Activated CD4-positive, alpha-beta T cell treated with anti-CD3 and anti-CD28 coated beads, Interleukin-2, amount 50 U/mL, for 16 hours (primary cell): ENCODE measurements at places on chromosomes 7 and 10.

GRCh38 chr7:135808206-135808605 is 59.6 kb upstream of the FAM180A start:
- no peak for DNase-seq

DNA sequence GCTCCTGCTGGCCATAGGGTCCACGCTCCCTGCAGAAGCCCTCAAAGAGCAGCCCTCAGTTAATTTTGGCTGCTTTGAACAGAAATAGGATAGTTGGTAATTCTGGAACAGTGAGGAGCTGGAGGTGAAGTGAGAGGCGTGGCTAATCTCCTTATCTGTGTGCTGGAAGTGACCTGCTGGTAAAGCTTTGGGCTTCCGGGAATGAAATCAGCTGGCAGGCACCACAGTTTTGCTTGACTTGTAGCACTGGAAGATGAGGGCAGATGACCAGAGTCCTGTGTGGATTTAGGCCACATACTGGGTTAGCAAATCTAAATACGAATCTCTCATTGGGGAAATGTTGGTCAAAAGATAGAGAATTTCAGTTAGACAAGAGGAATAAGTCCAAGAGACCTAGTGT is 10.2 kb downstream of the ATP6V0E2 start:
- DNase-seq, result no peak

DNA sequence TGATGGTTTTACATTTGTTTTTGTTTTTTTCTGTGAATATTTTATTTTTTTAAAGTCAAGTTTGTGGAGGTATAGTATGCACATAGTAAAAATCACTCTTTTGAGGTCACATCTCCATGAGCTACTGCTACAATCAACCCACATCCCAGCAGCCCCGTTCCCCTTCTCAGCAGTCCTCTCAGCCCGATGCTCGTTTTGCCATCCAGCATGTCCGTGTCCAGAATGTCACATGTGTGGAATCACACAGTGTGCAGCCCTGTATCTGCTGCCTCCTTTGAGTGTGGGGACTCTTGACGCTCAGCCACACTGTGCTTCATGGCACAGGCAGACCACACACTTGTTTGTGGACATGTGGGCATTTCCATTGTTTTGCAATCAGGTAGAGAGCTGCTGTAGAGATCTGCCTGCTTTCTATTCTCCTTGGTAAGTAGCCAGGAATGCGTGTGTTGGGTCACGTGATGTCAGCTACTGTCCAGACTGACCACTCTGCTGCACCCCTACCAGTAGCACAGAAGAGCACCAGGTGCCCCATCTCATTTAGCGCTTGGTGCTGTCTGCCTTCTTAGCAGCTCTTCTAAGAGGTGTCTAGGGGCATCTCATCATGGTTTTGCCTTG is 71.6 kb upstream of the CAMK2B start:
- no peak for DNase-seq

GRCh38 chr10:123517426-123517825 is 148.7 kb upstream of the GPR26 start:
- DNase-seq, result no peak

GRCh38 chr10:90857635-90858460 is at the start of gene HTR7:
HTR7 (minus strand) TSS chr10:90858039; CDS start chr10:90857671, 368 bp downstream.
- DNase-seq, result peak; percentile 46

GRCh38 chr7:113831556-113831955 is 87.3 kb downstream of the PPP1R3A start:
- no peak for DNase-seq

GRCh38 chr7:130441408-130441869 is 623 bp upstream of the CEP41 start:
- DNase-seq, result no peak

DNA sequence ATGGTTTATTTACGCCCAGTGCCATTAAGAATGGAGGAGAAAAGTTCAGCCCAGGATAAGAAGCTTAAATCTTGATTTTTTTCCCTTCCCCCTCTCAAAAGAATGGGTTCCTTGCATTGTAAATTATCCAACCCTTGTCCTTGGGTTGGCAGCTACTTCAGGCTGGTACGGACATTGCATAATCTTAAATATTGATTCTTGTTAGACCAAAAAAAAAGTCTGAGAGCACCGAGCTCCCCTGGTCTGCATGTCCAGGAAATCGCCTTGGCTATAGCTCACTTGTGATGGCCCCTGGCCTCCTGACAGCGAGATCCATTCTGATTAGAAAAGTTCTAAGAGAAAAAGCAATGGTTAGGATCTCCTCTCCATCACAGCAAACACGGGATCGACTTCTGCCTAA is 151.7 kb downstream of the EBF3 start:
- no peak for DNase-seq

DNA sequence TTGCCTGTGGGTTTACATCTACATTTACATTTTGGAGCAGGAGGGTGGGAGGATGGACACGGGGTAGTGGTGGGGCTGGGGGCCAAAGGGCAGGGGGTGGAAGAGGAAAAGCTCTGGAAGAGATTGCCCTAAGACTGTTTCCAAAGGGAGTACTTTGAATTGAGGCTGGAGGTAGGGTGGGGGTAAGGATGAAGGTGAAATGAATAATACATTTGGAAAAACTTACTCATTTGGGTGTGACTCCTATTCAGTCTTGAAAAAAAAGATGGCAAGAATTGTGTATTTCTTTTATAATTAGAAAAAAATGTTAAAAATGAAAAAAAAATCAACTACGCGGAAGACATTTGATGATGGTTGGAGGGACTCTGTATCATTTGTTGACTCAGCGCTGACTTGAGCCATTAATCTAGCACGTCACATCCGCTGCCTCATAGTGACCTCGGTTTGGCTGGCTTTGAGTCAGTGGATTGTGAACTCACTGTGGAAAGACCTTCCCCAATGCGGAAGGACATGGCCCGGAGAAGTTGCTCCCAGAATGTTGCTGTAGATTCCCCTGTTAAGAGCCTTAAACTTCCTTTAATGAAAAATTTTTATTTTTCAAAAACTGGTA is 2.8 kb downstream of the FAM180A start:
- DNase-seq, result no peak

DNA sequence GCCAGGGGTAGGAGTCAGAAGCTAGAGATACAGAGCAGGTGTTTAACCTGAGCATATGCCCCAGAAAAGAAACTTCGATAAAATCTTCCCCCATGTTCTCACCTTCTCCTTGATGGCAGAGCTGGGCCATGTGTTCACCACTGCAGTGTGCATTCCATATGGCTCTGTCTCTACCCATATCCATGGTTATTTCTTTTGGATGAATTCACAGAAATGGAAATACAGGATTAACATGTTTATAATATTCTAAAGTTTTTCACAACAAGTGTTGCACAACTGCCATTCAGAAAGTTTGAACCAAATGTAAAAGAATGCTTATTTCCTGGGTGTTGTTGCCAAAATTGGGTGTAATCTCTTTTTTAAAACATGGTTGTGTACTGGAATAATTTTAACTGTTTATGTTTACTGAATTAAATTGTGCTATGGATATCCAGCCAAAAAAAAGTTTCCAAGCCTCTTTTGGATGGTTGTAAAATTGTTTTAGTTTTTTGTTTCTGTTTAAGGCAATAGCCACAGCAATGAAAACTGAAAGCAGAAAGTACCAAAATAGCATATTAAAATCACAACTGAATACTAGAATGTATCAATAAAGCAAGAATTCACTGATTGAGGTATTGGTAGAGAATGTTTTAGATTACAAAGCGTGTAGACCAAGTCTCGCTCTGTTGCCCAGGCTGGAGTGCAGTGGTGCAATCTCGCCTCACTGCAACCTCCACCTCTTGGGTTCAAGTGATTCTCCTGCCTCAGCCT is 19.9 kb upstream of the CCNY start:
- DNase-seq, result no peak

DNA sequence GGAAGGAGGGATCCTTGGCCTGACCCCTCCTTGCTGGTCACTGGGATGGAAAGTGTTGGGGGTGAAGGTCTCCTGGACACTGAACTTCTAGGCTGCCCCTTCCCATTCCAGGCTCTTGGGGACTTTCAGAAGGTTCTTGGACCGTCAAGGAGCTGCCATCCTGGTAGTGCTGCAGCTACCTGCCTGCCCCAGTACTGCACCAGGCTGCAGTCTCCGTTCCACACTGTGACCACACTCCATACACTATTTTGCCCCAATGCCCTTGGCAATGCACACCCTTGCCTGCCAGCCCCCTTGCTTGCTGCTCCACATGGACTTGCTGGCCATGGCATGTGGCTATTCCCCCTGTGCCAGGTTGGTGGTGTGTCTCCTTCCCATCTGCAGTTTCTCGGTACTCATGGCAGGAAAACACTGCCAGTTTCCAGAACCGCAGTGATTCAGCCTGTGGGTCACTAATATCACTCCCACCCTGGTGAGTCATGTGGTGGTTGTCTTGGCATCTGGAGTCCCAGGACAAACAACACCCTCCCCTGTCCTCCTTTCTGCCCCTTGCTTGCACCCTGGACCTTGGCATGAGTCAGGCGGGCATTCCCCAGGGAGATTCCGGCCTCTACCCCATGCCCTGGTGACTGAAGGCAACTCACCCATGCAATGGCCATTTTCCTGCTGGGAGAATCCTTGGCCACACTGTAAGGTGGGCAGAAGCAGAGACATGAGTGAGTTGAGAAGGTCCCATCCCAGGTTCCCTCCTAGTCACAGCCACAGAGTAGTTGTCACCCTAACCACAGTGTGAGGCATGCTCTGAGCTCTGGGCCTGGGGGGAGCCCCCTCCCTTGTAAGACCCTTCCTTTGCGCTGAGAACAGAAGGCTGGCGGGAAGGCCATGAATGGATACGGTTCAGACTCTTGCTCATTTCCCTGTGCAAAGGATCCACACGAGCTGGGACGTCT is 32.8 kb downstream of the GOLGA7B start:
- no peak for DNase-seq

GRCh38 chr10:101055411-101055810 is 6.4 kb upstream of the KAZALD1 start:
- DNase-seq, result no peak

- no peak for DNase-seq
Observed at GRCh38 chr10:72061491-72061890, 26.9 kb downstream of the SPOCK2 start.

DNA sequence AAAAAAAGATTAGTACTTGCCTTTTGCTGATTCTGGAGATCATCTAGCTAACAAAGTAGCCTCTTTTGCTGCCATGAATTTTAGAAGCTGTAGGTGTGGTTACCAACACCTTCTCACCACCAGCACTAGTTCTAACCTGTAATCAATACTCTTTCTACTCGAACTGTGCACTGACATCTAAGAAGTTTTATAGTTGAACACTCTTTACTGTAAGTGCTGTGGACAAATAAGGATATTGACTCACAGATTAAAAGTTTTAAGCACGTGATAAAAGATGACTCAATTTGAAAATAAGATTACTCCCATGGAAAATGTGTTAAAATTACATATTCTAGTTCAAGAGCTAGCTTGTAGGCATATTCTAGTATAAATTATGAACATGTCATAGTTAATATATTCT is 89.9 kb downstream of the REEP3 start:
- peak; percentile 44 for DNase-seq

- DNase-seq, result peak; percentile 39
Observed at GRCh38 chr10:3980660-3981059, 195.7 kb upstream of the KLF6 start.

DNA sequence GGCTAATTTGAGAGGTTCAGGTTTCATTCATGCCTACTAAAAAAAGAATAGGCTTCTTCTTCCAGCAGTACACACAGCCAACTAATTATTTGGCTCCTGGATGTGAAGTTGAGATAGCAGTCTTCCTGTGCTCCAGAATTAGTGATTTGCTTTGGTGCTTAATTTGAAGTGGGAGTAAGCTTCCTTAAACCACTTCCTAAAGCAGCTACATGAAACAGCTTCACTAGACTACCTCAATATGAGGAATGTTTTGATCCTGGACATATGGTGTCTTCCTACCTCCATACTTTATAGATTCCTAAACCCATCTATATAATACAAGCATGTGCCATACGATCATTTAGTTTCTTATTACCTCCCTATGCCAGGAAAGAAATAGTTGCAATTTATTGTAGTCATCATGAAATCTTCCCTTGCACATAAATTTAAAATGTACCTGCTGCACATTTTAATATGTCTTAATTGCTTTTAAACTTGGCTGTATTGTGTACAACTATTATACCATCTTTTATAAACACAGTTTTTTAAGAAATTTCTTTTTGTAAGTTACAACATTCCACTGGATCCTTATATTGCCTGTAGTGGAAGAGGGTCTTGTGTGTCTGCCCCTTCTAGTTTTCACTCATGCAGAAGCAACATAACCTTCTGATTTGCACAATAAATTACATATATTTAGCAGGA is 8.6 kb downstream of the VIM start:
- no peak for DNase-seq

- DNase-seq, result no peak
Observed at GRCh38 chr7:150335108-150335773, 6.2 kb downstream of the RARRES2 start.

GRCh38 chr10:118542745-118543144 is 52.7 kb downstream of the PRLHR start:
- no peak for DNase-seq

DNA sequence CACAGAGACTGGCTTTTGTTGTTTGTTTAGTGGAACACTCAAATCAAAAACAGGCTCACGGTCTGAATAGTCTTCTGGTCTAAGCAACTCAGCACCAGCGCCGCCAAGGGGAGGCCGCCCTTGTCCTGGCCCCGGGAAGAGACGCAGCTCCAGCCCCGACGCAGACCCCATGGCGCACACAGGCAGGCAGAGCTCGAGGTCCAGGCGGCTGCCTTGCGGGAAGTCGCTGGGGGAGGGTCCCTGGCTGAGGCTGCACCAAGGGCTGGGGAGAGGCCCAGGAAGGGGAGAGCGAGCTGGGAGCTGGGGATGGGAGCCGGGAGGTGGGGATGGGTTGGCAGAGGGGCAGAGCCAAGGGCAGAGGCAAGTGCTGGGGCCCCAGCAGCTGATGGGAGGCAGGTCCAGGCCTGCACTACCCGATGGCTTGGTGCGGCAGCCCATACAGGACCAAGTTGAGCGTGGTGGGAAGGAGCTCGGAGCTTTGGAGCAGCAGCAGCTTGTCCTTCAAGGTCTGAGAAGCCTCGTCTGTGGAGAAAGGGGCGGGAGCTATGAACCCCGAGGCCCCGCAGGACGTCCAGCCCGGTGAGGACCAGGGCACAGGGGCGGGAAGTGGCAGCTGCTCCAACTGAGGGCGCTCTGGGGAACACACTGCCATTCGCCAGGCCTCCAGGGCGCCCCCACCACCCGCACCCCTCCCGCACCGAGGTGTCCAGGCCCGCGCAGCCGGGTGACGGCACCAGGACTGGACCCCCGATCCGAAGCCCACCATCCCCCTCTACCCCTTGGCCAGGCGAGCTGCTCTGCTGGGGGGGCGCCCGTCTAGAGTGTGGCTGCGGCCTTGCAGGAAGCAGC is 22.7 kb upstream of the NKX6-2 start:
- no peak for DNase-seq

- no peak for DNase-seq
Observed at GRCh38 chr10:30822693-30823465, 193.3 kb upstream of the LYZL2 start.

- no peak for DNase-seq
Observed at GRCh38 chr7:112267944-112268691, 61.6 kb downstream of the ZNF277 start.
